ENCODE measurements at places on chromosomes 16 and 17. TPM values are rescaled to one million over a fixed set of nuclear protein-coding genes. Genes with fewer than 3 reads are reported as not detected.

Gene TEKT3
- total RNA-seq, result not detected

Gene PLD6
- 2.3 TPM for total RNA-seq

Gene C17orf78
- not detected for total RNA-seq

Gene NOG
- 64.4 TPM for total RNA-seq

Gene CLEC18A
- not detected for total RNA-seq

Gene SLC12A3
- total RNA-seq, result not detected

Gene ASIC2
- 4.6 TPM for total RNA-seq

Gene RUNDC3A
- total RNA-seq, result 0.82 TPM

Gene ASB16
- total RNA-seq, result 0.15 TPM

Gene ADAMTS18
- 47.5 TPM for total RNA-seq

Gene ZG16
- total RNA-seq, result not detected

Gene CCDC144A
- 1.5 TPM for total RNA-seq

Gene MT1F
- total RNA-seq, result not detected

Gene KCNJ18
- not detected for total RNA-seq

Gene ITGAX
- total RNA-seq, result 0.23 TPM

Gene MARVELD3
- not detected for total RNA-seq

Gene CCDC92B
- total RNA-seq, result not detected

Gene SPATA22
- not detected for total RNA-seq

Gene PRCD
- total RNA-seq, result 1.8 TPM

Gene TBC1D3H
- not detected for total RNA-seq

Gene CHST4
- total RNA-seq, result not detected

Gene CX3CL1
- total RNA-seq, result 13.3 TPM

Gene TMEM235
- not detected for total RNA-seq

Gene RNU2-1
- total RNA-seq, result not detected

Gene PRRT2
- total RNA-seq, result 0.44 TPM

Gene EEF2K
- 20.6 TPM for total RNA-seq

Gene SMIM36
- total RNA-seq, result not detected

Gene CTRB2
- not detected for total RNA-seq

Gene HOXB8
- total RNA-seq, result 27.0 TPM

Gene MKS1
- 4.7 TPM for total RNA-seq

Gene DRC3
- total RNA-seq, result 0.47 TPM

Gene ARL17A
- 3.4 TPM for total RNA-seq

Gene ST6GALNAC2
- 3.3 TPM for total RNA-seq

Gene CSNK1D
- 88.0 TPM for total RNA-seq

Gene CMIP
- 111 TPM for total RNA-seq

Gene SULT1A4
- total RNA-seq, result 5.5 TPM

Gene CCL11
- not detected for total RNA-seq

Gene MPP2
- 1.2 TPM for total RNA-seq

Gene TMEM238L
- total RNA-seq, result not detected

All from glomerular endothelial cell (primary cell).